ENCODE measurements at places on chromosomes 6 and 20.

DNA sequence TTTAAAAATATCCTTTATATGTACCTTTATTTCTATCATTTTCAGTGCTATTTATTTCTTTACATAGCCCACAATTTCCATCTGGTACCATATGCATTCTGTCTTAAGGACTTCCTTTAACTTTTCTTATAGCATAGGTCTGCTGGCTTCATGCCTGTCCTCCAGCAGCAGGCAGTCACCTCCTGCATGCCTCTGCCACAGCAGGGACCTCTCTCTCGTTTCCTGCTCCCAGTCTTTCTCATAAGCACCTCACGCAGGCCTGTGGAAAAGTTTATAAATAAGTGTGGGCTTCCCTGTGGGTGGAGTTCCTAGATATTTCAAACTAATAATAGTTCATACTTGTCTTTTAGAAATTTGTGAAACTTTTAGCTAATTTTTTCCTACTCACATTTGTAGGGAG lies 133.9 kb downstream of the KCNQ5 start:
- no peak for DNase-seq

DNA sequence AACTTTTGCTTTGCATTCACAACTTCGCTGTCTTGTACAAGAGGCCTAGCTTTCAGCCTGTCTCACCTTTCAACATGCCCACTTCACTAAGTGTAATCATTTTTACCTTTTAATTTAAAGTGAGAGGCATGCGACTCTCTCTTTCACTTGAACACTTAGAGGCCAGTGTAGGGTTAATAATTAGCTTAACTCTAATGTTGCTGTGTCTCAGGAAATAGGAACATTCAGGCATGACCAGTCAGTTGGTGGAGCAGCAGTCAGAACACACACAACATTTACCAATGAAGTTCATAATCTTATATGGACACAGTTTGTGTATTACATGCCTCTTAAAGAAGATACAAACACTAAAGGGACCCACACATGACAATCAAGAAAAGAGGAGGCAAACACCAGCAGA lies 47.6 kb downstream of the HTR1B start:
- DNase-seq: no peak

DNA sequence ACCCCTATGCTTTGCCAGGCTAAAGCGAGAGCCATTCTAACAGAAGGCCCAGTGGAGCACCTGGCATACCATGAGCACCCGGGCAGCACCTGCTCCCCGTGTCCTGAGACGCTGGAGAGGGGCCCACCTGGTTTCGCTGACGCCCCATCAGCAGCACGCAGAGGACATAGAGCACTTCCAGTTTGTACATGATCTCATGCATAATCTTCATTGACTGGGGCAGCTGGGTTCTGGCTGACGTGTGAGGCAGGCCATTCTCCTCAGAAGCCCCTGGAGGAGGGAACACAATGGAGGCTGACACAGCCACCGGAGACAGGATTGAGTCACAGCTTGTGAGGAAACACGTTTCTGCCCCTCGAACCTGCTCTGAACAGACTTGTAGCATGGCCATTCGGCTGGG lies 65.4 kb downstream of the MYH7B start:
- DNase-seq: no peak

DNA sequence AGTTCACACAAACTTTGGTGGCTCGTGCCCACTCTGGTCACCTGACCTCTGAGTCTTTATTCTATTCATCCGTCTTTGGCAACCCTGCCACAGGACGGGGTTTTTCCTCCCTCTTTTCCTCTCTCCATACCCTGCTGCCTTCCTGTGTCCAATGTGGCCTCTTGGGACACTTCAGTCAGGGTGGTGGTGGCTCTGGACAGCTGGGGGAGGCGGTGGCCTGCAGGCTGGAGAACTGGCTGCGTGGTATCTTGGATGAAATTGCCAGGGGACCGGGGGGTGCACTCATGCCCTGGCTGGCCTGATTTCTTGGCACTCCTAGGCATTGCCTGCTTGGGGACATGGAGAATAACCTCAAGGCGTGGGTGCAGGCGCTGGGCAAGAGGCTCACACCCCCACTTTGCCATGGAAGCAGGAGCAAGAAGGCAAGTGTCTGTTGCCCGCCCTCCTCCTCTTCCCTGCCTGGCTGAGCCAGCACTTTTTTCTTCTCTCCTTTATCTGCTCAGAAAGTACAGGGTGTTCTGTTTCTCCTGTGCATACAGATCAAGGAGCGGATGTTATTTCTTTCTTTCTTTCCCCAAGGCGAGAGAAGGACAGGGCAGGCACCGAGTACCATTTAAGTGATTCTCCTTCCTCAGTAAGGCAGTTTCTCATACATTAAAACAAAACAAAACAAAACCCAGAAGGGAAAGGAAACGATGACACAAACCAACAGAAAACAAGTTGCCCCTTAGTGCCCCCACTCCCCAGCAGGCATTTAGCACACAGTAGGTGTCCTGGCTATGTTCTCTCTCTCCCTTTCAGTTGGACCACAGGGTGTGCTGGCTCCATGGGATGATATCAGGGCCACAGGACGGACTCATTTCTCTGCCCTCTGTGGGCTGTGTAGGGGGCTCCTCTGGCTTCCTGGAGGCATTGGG lies 155.5 kb upstream of the RNF24 start:
- DNase-seq: peak; percentile 53

Data from hippocampal formation (tissue), 2 donors.